ENCODE measurements at places on chromosomes 3 and 15. TPM values are rescaled to one million over a fixed set of nuclear protein-coding genes. Genes with fewer than 3 reads are reported as not detected.
A peak's percentile ranks its signal among the peaks of the same experiment; 100 is the strongest.

- no peak for DNase-seq
Observed at GRCh38 chr3:129448186-129448895, 8.3 kb downstream of the IFT122 start.

GOLGA6A gene
- total RNA-seq: not detected

DNA sequence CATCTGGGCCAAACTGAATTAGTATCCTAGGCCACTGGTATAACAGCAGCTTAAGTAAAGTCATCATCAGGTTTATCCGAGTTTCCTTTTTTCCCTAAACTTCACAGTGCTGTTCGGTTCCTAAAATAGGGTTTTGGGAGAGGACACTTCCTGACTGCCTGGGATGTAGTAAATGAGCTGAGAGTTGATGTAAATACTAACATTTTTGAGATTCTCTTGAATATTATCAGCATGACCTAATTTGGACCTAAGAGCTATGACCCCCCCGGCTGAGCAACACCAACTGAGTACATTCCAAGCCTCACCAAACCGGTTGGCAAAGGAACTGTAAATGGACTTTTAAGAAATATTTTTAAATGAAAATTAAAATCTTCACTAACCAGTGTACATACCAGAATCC is 78.8 kb downstream of the IL5RA start:
- DNase-seq: no peak

GRCh38 chr3:95028688-95029087 is 965.8 kb downstream of the NSUN3 start:
- DNase-seq: no peak

SPINK8 gene
- total RNA-seq: not detected

MYL3 gene
- not detected for total RNA-seq

GRCh38 chr15:31461911-31462480 is 135.4 kb downstream of the KLF13 start:
- no peak for DNase-seq

DNA sequence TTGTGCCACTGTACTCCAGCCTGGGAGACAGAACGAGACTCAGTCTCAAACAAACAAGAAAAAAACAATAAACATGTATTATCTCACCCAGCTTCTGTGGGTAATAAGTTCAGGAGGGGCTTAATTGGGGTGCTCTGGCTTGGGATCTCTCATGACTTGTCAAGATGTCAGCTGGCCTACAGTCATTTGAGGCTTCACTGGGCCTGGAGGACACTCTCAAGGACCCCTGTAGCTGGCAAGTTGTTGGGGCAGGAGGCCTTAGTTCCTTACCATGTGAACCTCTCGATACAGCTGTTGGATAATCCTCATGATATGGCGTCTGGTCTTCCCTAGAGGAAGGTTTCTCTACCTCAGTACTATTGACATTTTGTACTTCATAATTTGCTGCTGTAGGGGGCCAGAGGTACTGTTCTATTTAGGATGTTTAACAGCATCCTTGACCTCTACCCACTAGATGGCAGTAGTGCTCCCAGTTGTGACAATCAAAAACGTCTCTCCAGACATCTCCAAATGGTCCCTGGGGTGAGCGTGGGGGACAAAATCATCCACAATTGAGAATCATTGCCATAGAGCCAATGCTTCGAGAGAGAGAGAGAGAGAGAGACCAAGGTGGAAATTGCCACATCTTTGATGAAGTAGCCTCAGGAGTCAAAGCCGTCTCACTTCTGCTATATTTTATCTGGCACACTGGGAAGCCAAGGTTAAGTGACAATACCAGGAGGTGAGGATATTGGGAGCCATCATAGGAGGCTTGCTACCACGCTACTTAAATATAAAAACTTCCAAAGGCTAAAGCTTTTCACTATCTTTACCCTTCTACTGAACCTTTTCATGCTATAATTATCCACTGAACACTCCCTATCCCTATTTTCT is 23.9 kb upstream of the SLTM start:
- peak; percentile 67 for DNase-seq

HYKK gene
- 10.2 TPM for total RNA-seq

- peak; percentile 98 for DNase-seq
Observed at GRCh38 chr3:184320104-184320445, 5.7 kb downstream of the EIF4G1 start.

CFAP20DC gene
- 1.3 TPM for total RNA-seq

- DNase-seq: no peak
Observed at GRCh38 chr3:134384963-134385362, 10.7 kb upstream of the AMOTL2 start.

GRCh38 chr3:122186372-122186771 is 2.9 kb downstream of the CASR start:
- DNase-seq: no peak

DIS3L gene
- total RNA-seq: 25.6 TPM

- peak; percentile 17 for DNase-seq
Observed at GRCh38 chr3:55406696-55407425, 80.2 kb downstream of the WNT5A start.

GRCh38 chr3:66383023-66383422 is 117.8 kb downstream of the LRIG1 start:
- no peak for DNase-seq

DNA sequence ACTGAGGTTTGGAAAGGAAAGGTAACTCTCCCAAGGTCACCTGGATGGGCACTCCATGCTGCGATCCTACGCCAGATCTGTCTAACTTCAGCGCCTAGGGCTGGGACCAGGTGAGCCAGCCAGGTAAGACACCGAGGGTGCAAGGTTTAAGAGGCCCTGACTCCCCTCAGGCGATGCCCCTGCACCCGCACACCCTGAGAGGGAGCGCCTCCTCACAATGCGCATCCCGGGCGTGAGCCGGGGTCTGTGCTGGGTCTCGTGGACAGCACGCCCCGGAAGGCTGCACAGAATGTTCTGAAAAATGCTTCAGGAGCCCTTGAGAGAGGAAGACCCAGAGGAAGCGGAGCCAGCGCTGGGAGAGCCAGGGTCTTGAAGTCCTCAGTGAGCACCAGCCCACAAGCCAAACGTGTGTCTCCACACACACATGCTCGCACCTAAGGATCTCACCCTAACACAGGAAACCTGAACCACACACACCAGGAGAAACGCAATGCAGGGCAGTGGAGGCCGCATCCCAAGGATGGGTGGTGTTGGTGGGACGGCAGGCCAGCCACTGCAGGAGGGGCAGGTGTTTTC is 142.0 kb downstream of the ADAMTS17 start:
- no peak for DNase-seq

GRCh38 chr3:48830715-48831114 is 17.0 kb downstream of the PRKAR2A start:
- DNase-seq: no peak

SRGAP3 gene
- 4.6 TPM for total RNA-seq

LHFPL4 gene
- total RNA-seq: not detected

DNA sequence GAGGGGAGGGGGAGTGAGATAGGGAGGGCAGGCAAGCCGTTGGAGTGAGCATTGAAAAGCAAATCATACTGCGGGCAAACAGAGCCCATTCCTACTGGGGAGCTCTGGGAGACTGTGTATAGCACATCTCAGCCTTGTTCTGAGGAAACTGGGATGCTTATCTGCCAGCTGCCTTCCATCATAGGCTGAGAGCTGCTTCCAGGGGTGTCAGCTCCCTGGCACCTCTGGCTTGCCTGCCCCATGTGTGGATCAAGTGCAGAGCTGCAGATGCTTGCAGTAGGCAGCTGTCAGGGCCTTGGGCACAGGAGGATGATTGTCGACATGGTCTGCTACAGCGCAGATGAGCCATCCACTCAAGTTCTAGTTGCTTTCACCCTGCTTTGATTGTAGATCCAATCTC is 86.8 kb downstream of the CHRNA7 start:
- DNase-seq: no peak

GRCh38 chr3:36843065-36844051 is 79.0 kb upstream of the DCLK3 start:
- peak; percentile 33 for DNase-seq

- no peak for DNase-seq
Observed at GRCh38 chr15:69515508-69515907, 62.9 kb downstream of the RPLP1 start.

CPEB1 gene
- 40.9 TPM for total RNA-seq

DNA sequence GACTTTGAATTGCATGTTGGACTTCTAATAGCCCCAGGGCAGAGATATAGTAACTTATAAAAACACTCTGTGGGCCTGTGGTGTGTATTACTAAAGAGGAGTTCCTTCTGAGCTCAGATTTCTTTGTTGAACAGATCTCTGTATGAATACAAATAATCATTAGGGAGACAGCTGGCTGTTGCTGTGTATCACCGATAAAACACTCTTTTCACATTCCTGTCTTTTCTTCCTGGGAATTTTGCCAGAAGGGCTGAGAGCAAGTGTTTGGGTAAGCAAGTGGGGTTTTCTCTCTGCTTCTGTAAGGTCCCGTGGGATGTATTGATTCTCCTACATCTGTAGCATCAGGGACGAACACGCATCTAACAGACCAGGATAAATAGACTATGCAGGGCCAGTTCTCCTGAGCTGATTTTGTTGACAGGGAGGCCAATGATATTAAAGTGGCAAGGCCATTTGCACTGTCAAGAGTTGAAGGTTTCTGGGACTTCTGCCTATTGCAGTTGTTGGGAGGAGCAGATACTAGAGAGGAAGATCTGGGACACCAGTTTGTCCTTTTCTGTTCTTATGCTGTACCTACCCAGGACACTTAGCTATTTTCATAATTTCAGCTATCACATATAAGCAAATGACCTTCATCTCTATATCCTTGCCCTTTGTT is 225.9 kb upstream of the CD96 start:
- DNase-seq: peak; percentile 50

All from fibroblast of the aortic adventitia (primary cell).